Fibroblast of skin of right quadriceps (primary cell): ENCODE measurements at places on chromosomes 11 and 22.

- no peak for DNase-seq
Observed at GRCh38 chr11:36048496-36049247, 104.8 kb downstream of the LDLRAD3 start.

- DNase-seq, result peak; percentile 78
Observed at GRCh38 chr11:64148226-64148916, 17.5 kb downstream of the MACROD1 start.

DNA sequence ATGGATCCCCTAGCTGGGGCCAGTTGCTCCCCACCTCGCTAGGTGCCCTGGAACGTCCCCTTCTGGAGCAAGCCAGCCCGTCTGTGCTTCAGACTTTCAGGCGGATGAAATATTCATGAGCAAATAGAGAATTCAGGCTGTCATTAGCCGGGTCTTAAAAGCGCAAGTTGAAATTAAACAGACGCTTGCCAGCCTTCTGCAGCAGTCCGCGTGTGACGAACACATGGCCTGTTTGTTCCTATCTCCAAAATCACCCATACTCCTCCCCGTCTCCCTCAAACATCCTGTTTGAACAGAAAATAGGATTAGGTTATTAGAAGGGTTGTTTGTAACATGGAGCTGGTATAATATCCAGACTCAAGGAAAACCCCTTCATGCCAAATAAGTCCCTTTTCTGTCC lies 38.7 kb downstream of the MYO18B start:
- no peak for DNase-seq

GRCh38 chr11:304915-305843 lies 2.4 kb upstream of the IFITM2 start:
- peak; percentile 77 for DNase-seq

DNA sequence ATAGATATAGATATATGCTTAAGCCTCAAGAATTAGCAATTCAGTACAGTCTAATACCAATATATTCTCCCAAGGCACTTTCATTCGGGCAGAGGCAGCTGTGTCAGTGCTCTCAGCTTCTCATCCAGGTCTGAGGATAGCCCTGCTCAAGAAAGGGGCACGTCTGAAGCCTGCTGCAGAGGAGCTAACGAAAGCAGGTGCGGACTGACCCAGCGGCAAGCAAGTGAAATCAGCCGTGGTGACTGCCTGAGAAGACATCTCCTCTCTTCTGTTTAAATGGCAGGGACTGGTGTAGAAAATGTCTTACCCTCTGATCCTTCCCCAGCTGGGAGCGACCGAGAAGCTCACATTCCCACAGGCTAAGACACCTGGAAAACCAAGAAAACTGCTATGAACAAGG lies 468.6 kb downstream of the BRD1 start:
- no peak for DNase-seq

- DNase-seq, result no peak
Observed at GRCh38 chr22:40857309-40857855, 434 bp downstream of the XPNPEP3 start.

GRCh38 chr11:103673773-103674172 lies 362.7 kb upstream of the DDI1 start:
- DNase-seq, result peak; percentile 42

DNA sequence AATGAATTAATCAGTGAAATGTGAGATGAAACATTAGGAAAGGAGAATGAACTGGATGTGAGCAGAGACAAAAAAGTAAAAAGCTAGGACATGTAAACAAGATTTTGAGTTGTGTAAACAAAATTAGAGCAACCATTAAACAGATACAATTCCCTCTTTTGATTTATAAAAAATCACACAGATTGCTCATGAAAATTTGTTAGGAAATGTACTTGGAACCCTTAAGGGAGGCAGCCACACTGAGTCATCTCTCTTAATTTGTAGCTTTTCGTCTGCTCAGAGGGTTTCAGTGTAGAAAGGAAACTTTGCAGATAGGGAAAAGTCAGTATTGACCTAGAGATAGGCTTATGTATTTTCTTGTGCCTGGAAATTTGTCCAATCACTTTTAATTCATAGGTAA lies 49.6 kb upstream of the ME3 start:
- peak; percentile 70 for DNase-seq

- peak; percentile 21 for DNase-seq
Observed at GRCh38 chr11:92053216-92053615, 171.4 kb upstream of the FAT3 start.

GRCh38 chr11:8239040-8239439 lies 24.6 kb downstream of the LMO1 start:
- no peak for DNase-seq

GRCh38 chr11:12719221-12719620 lies 45.0 kb downstream of the TEAD1 start:
- DNase-seq, result peak; percentile 45

GRCh38 chr11:78230161-78230877 lies 41.6 kb downstream of the USP35 start:
- DNase-seq, result no peak

DNA sequence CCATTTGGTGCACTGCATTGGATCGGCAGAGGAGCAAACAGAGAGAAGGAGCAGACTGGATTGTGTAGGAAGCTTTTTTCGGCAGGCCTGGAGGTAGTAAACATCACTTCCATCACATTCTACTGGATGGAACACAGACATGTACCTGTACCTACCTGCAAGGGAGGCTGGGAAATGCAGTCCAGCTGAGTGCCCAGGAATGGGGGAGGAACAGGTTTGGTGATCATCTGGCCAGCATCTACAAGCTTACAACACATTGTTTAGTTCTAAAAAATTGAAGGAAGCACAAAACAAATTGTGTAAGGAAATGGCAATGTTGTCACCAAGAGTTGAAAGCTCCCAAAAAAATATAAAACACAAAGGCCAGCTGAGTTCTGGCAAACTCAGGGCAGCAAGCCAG lies 19.1 kb downstream of the SMIM38 start:
- no peak for DNase-seq

- DNase-seq, result peak; percentile 93
Observed at GRCh38 chr11:66317723-66318599, 1.1 kb upstream of the CD248 start.

DNA sequence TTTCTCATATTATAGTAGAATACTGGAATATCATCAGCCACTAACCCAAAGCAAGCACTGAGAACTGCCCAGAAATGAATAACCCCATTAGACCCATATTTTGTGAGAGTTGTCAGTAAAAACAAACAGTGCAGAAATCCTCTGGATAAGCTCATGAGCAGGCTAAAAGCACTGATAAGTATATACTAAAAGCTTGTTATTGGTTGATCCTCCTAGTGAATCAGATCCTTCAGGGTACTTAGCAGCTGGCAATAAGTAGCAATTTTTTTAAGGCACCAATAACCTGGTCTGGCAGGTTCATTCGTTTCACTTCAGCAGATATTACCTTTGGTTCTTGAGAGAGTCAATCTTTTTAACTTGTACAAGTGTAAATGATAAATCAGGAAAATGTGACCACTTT lies 1.2 kb downstream of the NOX4 start:
- DNase-seq, result no peak

- DNase-seq, result peak; percentile 30
Observed at GRCh38 chr11:10931761-10932670, 74.2 kb upstream of the ZBED5 start.

DNA sequence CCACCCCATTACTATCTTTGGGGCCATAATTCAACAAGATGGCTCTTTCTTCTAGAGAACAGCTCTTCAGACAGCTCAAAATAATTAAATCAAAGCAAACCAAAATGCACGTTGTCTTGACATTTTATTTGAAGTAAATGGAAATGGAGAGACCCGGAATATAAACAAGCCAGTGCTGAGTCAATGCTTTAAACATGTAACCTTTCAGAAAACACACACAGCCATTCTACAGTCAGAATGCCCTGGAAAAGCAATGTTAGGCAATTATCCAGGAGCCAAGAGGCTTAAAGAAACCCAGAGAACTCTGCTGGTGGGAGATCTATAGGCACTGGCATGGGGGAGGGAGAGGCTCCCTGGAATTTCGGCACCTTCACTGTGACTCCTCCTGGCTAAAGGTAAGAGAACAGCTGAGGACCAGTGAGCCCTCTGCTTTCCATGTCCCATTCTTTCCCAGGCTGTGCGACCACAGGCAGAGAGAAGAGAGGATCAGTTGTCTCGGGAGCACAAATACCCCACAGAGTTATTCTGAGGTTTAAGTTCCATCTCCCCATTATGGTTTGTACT lies 254.0 kb upstream of the CCDC90B start:
- peak; percentile 23 for DNase-seq

- DNase-seq, result peak; percentile 85
Observed at GRCh38 chr11:8631395-8632118, 37.5 kb upstream of the STK33 start.

GRCh38 chr11:33062137-33062536 lies 22.8 kb downstream of the TCP11L1 start:
- no peak for DNase-seq

GRCh38 chr22:23789121-23789520 lies 2.4 kb downstream of the SMARCB1 start:
- DNase-seq, result no peak

DNA sequence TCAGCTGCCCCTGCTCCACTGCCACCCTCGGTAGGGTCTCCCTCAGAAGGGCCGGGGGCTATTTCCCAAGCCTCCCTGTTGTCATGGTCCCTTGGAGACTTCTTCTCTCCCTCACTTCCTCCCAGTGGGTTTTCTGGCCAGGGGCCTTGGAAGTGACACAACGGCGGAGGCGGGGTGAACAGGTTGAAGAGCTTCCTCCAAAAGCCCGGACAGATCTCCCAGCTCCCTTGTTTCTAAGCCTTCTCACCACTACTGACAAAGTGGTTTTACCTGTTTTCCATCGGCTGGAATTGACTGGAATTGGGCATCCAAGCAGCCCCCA lies 14.5 kb downstream of the MYH9 start:
- no peak for DNase-seq
